ENCODE measurements at places on chromosomes 5 and 9.

DNA sequence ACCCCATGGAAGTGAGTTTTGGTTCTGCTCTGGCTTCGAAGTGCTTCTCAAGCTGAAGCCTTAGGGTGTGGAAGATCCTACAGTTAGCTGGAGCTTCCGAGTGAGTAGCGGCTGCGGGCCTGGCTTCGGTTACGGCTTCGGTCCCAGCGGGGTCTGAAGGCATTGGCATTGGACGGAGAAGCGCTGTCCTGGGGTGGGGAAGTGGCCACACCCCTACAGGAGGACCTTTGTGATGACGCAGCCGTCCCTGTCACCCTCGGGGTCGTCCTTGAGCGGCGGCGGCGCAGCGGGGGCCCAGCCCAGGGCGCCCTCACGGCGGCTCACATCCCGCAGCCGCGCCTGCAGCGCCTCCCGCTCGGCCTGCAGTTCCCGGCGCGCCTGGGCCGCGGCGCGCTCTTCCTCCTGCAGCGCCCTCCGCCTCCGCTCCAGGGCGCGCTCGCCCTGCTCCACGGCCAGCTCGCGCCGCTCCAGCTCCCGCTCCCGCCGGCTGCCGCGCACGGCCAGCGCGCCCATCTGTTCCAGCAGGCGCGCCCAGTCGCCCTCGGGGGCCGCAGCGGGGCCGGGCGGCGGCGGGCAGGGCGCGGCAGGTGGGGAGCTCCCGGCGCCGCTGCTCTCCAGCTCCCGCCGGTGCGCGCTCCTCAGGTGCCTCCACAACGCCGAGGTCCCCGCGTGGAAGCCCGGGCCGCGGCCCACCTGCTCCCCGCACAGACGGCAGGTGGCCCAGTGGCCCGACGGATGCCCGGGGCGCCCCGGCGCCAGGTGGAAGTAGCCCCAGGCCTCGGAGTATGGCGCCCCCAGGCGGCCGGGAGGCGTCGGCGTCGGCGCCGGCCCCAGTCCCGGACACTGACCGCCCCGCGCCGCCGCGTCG, 9.9 kb downstream of the ZBED3 start:
- peak; percentile 50 for DNase-seq

DNA sequence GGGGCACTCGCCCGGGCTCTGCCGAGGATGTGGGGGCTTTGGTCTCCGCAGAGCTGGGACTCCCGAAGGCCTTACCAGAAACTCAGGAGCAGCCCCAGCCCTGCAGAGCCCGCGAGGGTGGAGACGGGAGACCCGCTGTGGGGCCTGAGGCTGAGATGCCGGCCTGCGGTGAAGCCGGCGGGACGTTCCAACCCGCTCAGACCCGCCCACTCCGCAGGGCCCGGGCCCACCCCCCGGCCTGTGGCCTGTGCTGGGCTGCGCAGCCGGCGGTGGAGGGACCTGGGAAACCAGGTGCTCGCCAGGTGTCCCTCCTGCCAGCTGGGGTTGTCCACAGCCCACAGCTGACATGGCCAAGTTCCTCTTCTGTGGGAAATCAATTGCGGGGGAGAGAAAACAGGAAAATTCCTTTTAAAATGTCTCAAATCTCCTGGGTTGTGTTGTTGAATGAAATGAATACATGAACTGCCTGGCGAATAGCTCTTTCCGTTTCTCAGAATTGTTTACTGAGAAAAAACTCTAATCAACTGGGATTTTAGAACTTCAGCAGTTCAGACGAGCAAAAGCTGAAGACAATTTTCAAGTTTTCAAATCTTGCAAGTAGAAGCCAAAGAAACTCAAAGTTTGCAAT, 49.0 kb upstream of the IRX4 start:
- DNase-seq, result no peak

DNA sequence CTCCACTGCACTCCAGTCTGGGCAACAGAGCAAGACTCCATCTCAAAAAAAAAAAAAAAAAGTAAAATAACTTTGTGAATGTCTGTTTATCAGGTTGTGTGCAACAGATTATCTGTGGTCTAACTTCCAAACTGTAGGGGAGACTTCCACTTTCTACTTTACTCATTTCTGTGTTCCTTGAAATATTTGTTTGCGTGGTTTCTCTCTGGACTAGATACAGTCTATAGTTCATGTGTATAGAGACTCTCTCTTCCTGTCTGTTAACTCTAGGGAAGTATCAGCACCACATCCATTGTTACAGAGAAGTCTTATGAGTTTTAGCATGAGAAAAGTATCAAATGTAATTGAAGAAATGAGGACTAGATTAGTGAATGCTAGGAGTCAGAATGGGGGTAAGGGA, 168.3 kb downstream of the LPAR1 start:
- no peak for DNase-seq

DNA sequence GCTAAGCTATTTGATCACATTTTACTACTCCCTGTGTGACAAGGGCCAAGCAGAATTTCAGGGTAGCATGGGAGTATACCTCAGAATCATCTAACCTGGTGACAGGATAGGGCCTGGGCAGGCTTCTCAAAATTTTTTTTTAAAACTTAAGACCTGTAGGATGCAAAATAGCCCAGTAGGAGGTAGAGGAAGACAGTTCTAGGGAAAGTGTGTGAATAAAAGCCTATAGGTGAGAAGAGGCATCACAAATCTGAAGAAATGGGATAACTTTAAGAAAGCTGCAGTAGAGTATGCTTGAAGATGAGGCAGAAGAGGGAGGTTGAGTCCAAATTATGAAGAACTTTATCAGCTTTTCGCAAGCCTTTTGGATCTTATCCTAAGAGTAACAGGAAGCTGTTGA, 32.3 kb downstream of the CNTRL start:
- no peak for DNase-seq

GRCh38 chr5:40112875-40113274, 566.8 kb upstream of the PTGER4 start:
- DNase-seq, result no peak

GRCh38 chr5:54852007-54852406, 133.4 kb downstream of the ESM1 start:
- DNase-seq, result no peak
